ENCODE measurements at places on chromosomes 12 and 14. TPM values are rescaled to one million over a fixed set of nuclear protein-coding genes. Genes with fewer than 3 reads are reported as not detected.

GRCh38 chr12:59593761-59594160 is 2.1 kb upstream of the SLC16A7 start:
- no peak for DNase-seq

DNA sequence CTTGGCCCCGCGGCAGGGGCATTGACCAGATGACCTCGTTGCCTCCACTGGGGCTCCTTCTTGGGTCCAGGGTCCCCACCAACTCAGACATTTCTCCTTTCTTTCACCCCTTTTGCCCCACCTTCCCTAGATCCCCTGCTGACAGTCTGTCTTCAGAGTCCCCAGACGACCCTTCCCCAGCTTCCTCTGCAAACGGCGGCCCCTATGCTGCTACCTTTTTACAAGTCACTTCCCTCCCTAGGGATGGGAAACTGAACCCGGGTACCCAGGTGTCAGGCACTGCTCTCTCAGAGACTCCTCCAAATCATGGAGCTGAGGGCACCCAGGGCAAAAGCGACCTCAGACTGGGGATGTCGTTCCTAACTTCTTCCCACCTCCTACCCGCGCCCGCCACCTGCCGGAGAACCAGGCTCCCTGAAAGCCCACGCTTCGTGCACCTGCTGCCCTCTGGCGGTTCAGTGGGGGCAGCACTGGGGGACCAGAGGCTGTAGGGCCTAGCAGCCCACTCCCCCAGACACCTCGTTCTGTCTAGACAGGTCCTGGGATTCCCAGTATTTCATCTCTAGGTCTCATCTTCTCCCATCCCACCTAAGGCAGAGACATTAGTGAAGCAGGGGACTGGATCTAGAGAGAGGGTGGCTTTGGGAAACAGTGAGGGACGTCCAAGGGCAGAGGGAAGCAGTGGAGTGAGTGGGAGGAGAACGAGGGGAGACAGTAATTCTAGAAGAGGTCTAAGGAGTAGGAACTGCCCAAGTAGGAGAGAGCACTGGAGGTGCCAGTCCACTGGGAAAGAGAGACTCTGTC is 4.9 kb downstream of the ZNF385A start:
- peak; percentile 97 for DNase-seq

GRCh38 chr12:110543252-110543959 is 39.7 kb downstream of the PPTC7 start:
- no peak for DNase-seq

GRCh38 chr12:32399370-32400113 is at the start of gene FGD4:
Gene FGD4 (plus strand): TSS chr12:32399558.
- peak; percentile 92 for DNase-seq

The ASB2 gene
- 2.3 TPM for total RNA-seq

The SLC6A15 gene
- 22.9 TPM for total RNA-seq

The ATG101 gene
- total RNA-seq, result 111 TPM

- no peak for DNase-seq
These were observed 82.0 kb upstream of the CPM start for GRCh38 chr12:69015017-69015416.

DNA sequence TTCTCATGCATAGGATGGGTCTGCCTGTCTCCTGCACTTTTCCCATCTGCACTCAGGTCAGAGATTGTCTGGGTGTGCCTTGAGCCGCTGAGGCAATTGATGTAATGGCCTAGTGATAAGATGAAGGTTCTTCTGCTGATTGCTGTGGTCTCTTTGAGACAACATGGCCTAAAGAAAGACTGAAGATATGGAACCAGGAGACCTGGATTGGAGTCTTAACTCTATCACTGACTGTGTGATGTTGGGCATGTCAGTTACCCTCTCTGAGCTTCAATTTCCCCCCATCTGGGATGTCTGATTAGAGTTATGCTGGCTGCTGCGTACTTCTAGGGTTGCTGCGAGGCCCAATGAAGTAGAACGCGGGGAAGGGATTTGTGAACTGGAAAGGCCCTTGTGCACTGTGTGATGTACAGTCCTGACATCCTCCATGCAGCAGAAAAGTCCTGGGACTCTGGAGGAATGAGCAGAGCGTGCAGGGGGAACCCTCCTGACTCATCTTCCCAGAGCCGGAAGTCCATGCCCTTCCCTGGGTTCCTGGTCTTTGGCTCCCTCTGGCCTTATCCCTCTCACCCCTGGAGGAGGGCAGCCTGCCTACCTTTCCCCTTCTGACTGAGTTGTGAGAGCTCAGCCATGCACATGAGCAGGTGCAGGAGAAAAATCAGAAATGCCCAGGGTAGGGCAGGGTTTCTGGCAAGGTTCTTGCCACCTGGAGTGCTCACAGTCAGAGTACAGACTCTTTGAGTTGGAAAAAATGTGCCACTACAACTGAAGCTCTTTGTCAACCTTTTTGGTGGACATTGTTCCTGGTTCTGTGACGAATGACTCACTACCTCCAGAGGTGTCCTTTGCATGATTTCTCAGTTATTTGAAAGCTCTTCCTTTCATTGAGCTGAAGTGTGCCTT is 21.1 kb downstream of the PLEKHD1 start:
- no peak for DNase-seq

DNA sequence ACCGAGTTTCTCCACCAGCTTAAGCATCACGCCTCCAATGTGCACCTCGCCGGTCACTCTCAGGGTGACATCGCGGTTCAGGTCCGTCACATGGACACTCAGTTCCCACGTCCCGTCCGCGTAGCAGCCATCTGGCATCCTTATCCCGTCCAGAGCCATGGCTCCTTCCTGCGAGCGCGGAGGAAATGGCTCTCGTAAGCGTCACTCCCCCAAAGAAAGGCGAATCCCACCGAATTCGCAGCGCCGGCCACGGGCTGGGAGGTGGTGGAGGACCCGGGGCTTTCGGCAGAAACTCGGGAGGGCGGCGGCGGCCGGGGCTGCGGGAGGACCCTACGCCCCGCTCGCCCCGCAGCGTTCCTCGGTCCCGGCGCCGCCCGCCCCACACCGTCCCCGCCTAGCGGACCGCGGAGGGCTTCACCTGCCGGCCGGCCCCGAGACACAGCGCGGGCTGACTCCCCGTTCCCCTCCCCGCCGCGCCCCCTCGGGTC is 396 bp downstream of the FERMT2 start:
- peak; percentile 61 for DNase-seq

DNA sequence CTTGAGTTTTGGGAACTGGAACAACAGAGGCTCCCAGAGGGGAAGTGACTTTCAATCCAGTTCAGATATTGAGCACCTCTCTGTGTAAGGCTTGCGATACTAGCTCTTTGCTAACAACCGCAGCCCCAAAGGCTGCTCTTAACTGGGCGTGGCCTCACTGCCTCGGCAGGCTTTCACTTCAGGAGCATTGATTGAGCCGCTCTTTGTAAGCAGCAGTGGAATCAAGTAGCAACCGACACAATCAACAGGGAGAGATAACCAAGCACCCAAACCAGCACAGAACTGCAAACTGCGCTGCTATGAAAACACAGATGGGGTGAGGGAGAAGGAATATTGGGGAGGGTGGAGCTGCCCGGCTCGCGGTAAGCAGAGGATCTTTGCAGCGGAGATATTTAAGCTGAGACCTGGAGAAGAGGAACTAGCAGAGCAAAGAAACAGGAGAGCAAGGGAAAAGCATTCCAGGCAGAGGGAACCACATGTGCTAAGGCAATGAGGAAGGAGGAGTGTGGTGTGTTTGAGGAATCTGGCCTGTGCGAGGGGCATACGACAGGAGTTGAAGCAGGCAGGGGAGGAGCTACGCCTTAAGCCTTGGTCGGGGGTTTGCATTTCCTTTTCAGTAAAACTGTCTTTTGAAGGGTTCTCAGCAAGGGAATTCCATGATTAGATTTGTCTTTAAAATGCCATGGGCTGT is 17.3 kb upstream of the YY1 start:
- DNase-seq, result peak; percentile 91

The PTCSC3 gene
- not detected for total RNA-seq

The CLEC4A gene
- total RNA-seq, result 3.8 TPM

DNA sequence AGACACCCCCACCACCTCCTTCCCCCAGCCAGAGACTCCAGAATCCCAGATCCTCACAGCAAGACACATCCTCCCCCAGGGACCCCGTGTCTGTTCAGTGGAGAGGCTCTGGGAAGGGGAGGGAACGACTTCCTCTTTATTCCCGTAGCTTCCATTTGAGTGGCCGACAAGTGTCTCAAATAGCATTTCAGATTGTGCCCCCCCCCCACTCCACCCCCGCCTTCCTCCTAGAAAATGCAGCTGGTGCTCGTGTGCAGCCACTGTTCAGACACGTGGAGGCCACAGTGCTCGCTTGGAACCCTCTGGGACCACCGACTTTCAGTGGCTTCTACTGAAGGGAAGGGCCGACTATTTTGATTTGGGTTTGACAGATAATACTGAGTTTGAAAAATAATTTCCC is 14.3 kb downstream of the PPP2R5C start:
- no peak for DNase-seq

DNA sequence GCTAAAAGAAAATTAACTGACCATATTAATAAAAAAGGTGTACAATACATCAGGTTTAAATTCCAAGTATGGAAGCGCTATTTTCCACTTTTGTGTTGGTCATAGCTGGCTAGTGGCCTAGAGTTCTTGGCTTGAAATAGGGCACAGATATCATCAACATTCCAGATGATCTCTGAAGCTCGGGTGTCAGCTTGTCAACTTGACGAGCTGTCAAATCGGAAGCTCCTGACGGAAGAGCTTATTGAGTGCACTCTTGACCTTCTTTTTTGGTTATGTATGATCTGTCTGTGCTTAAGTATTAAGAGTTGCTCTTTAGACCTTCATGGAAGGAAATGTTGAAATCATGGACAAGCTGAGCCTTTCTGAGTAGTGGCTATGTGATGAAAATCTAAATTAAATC is 177.9 kb downstream of the APAF1 start:
- no peak for DNase-seq

DNA sequence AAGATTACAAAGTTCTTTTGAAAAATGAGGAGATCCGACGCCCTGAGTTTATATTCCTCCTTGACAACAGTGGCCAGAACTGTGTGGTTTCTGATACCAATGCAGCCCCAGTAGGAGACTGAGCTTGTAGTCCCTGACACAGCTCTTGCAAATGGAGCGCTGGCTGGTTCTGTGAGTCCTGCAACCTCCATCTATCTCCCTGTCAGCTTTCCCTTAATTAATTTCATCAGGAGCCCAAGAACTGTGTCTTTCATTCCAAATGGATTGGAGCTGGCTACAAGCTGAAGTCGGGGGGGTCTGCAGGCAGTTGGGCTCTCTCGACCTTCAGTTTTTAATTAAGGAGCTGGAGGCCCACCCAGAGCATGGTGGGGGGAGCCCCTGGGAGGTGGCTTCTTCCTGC is 160.6 kb downstream of the ADGRD1 start:
- no peak for DNase-seq

DNA sequence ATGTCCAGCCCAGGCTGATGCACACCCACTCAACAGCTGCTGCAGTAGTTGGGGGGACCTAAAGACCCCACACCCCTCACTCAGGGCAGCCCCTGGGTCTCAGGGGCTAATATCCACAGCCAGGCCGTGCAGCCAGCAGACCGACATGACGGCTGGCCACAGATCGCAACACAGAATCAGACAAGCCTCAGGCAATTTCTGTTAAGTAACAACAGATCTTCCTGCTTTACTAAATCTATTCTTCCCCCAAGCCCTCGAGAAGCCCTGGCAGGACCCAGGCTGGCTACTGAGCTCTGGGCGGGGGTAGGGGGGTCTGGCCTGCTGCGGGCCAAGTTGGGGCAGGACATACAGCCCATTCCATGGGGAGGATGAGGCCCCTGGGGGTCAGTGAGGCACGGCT is 28.0 kb upstream of the NUDT14 start:
- no peak for DNase-seq

GRCh38 chr12:21638054-21638891 is 19.4 kb downstream of the LDHB start:
- DNase-seq, result no peak

GRCh38 chr12:100163416-100164152 is 20.9 kb upstream of the BLTP3B start:
- DNase-seq, result peak; percentile 95

DNA sequence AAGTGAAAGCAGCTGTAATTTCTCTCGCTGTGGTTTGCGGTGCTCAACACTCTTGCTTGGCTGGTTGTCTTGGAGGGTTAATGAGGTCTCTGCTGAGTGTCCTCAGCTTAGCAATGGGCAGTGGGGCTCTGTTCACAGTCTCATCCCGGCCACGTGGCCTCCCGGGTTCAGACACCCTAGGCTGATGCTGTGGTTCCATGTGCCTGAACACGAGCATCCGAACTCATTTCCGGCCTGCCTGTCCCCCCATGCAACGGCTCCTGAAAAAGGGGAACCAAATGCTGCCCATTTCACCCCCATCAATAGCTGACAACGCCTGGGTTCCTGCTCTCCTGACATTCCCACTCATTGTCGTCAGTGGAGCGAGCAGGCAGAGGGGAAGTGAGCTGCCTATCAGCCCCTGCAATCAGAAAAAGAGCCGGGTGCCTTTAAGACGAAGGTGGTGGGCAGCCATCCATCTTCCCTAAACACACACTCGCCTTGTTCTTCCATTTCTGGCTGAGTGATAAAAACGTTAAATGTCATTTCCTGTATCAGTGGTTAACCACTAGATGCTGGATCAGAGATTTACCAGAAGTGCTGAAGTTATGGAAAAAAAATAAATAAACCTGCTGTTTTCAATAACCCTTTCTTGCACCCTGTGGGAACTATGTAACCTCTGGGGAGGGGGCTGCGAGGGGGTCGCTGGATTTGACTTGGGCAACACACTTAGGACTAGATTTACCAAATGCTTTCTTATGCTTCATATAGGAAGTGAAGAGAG is 60.3 kb upstream of the BCL2L14 start:
- no peak for DNase-seq

DNA sequence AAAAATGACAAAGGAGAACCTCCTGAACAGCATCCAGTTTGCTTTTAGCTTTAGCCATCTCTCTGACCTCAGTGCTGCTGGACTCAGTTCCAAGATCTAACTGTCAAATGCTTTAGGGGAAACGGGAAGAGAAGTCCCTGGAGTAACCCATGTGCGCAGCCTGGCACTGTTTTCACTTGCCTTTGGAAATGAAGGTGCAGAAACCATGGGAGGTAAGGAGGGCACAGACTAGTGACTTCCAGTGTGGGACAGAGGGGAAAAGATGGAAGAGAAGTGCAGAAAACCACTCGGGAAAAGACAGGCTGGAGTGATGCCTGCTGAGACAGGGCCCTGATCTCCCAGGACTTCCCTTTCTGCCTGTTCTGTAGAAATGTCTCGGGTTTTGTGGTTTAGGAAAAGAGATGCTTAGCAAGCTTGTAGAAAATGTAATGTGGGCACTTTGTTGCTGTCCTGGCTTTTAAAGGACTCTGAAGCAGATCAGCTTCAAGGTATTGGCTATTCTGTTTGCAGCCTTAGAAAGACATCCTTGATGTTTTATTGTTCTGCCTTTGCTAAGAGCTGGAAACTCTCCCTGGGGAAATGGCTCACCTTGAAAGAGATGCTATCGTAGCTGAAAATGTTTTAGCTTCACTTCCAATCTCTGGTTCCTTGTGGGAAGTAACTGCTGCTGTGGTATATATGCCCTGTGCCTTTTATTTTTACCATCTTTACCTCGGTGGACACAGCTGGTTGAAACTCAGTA is 124.6 kb upstream of the HIF1A start:
- DNase-seq, result no peak

The FAM181A gene
- not detected for total RNA-seq

Measured in GM23338 (cell line).